ENCODE measurements at places on chromosomes 11 and 22.

- DNase-seq, result no peak
Observed at GRCh38 chr11:23653071-23653675, 792.9 kb upstream of the CCDC179 start.

- DNase-seq, result no peak
Observed at GRCh38 chr22:49738006-49738405, 89.7 kb downstream of the BRD1 start.

GRCh38 chr22:36467042-36467810, 14.2 kb downstream of the TXN2 start:
- peak; percentile 75 for DNase-seq

- no peak for DNase-seq
Observed at GRCh38 chr11:1199241-1199750, 23.6 kb upstream of the MUC5B start.

GRCh38 chr11:2428322-2428795, 16.0 kb downstream of the TRPM5 start:
- DNase-seq, result peak; percentile 44

GRCh38 chr11:13169709-13170108, 107.9 kb upstream of the BMAL1 start:
- DNase-seq, result peak; percentile 84

DNA sequence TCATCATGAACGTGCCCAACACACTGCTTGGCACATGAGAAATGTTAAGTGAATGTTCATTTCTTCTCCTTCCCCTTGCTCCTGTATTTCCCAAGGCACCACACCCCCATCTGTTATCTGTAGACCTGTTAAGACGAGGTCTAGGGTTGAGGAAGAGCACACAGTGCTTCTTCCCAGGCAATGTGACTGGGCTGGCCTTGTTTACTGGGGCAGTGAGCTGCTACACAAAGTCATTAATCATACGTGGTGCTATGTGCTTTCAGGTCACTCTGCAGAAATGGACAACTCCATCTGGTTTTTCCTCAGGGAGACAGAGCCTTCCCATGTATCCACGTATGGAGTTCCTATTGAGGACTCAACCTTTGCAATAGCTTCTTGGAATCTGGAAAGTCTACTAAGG, 118.7 kb downstream of the KCNC1 start:
- no peak for DNase-seq

DNA sequence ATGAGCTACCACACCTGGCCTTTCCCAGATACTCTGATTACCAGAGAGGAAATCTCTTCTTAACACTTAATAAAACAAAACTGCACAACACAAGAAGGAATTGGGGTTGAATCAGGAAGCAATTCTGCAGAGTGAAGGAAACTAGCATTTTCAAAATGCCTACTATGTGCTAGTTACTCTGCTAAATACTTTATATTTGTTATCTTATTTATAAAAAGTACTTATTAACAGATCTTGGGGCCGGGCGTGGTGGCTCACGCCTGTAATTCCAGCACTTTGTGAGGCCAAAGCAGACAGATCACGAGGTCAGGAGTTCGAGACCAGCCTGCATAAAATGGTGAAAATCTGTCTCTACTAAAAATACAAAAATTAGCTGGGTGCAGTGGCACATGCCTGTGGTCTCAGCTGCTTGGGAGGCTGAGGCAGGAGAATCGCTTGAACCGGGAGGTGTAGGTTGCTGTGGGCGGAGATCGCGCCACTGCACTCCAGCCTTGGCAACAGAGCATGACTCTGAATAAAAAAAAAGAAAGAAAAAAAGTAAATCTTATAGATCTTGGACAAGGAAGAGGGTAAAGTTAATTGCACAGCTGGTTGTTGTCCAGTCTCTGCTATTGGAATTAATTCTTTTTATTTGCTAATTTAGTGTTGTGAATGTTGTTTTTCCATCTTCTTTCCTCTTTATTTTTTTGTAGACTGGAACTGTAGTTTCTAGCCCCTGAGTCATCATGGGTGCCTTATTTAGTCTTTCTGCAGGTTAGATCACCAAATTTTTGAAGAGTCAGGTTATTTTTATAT, 22.1 kb downstream of the TMEM135 start:
- DNase-seq, result no peak

DNA sequence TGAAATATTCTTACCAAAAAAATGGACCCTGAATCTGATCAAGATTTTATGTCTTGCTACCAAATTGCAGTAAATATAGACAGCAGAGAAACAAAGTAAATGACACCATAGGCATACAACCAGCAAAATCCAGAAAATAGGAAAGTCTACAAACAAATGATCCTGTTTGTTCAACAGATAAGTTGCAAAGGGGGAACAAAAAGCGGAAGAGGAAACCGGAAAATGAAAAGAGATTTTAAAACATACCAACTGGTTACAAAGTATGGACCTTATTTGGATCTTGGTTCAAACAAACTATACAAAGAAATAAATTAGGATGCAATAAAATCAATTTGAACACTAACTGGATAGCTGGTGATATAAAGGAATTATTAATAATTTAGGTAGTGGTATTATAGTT, 92.0 kb downstream of the TMPRSS5 start:
- DNase-seq, result no peak

- DNase-seq, result no peak
Observed at GRCh38 chr11:132448334-132448995, 1078.0 kb downstream of the NTM start.

DNA sequence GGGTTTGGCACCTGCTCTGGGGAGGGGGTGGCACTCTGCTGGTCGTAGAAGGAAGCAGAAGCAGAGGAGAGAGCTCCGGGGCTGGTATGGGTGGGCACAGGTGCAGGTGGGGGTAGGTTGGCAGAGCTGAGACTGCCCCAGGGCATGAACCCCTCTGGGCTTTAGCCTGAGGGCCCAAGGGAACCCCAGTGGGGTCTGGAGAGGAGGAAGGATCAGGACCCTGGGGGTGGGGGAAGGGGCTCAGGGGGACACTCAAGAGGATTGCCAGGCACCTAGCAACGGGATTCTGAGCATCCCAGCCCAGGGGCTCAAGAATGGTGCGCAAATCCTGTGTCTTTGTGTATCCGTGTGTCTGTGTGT, 6.3 kb downstream of the ALDH3B2 start:
- DNase-seq, result no peak

GRCh38 chr11:72700146-72700545, 25.9 kb upstream of the PDE2A start:
- peak; percentile 53 for DNase-seq

DNA sequence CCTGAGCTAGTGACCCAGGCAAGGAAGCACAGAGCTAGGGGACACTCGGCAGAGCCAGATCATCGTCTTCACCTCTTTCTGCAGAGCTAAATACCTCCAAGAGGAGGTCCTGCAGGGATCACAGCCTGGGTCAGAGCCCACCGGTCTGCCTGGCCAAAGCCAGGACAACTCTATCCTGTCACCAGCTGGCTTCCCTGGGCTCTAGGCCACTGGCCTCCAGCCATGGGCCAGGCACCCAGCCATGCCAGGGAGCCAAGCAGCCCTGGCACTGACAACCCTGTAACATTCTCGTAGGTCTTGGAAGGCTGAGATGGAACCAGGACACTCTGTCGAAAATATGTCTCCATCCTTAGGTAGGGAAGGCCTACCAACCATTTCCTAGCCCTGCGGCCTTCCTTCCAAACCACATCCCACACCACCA, 270.1 kb downstream of the BUD13 start:
- DNase-seq, result no peak

DNA sequence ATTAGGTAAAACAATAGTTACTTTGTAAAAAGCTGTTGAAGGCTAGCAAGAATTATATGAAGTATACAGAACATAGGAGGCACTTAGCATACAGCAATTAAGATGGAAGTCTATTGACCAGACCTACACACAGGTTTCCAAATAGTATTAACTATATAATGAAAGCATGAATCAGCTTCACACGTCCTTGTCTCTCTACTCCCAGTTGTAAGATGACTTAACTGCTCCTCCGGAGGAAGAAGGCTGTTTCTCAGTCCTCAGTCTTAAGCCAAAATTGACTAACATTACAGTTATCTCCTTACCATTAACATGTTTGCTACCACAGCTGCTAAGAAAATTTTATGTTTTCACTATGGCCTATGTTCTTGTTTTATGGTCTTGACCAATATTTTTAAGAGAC, 24.7 kb downstream of the SIK3 start:
- DNase-seq, result no peak

GRCh38 chr22:50282361-50283155, 12.4 kb upstream of the MAPK11 start:
- peak; percentile 85 for DNase-seq

DNA sequence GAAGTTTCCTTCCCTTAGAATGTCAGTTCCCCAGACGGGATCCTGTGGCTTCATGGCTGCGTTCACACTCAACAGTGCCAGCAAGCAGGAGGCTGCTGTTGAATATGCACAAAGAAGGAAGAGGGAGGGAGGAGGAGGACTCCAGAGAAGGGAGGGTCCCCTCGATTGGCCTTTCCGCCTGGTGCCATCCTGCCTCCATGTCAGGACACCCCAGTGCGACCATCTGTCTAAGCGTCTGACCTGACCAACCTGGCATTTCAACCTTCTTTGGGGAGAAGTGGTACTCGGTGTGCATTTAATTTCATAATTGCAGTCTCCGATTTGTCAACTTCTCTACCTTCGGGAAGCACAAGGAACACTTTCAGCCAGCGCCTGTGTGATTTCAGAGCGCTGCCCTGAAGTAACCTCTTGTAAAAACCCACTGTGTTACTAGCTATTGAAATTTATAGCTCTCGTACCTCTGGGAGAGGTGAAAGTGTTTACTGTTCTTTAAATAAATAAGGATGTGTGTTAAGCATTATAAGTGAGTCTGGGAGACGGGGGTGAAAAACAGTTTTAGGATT, 1491.9 kb downstream of the TBC1D22A start:
- no peak for DNase-seq

DNA sequence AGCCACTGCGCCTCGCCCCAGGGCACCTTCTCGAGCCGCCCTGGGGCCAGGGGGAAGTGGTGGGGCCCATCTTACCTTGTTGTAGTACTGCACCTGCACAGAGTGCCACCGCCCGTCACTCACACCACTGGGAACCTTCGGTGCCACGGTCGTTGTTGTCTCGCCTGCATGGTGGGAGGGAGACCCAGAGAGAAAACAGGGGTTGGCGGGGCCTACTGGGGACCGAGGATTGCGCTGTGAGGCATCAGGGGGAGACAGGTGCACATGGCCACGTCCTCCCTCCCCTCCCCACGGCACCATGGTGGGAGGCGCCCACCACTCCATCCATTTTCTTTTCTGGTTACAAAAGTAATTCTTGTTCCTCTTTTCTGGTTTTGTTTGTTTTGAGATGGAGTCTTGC, 97.8 kb downstream of the TRMU start:
- DNase-seq, result no peak

DNA sequence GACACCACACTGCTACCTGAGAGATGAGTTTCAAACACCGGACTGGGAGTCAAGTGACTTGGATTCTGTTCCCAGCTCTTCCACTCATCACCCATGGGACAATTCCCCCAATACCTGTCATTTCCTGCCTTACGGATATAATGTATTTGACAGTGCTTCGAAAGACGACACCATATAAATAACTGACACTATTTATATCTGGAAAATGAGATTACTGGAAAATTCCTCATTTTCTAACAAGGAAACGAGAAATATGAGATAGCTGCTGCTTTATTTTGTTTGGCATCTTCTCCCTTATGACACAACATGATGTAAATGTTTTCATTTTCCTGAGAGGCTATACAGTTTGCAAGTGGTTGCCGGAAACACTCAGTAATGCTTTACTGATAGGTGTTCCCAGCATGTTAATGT, 8.6 kb downstream of the HSCB start:
- peak; percentile 92 for DNase-seq

DNA sequence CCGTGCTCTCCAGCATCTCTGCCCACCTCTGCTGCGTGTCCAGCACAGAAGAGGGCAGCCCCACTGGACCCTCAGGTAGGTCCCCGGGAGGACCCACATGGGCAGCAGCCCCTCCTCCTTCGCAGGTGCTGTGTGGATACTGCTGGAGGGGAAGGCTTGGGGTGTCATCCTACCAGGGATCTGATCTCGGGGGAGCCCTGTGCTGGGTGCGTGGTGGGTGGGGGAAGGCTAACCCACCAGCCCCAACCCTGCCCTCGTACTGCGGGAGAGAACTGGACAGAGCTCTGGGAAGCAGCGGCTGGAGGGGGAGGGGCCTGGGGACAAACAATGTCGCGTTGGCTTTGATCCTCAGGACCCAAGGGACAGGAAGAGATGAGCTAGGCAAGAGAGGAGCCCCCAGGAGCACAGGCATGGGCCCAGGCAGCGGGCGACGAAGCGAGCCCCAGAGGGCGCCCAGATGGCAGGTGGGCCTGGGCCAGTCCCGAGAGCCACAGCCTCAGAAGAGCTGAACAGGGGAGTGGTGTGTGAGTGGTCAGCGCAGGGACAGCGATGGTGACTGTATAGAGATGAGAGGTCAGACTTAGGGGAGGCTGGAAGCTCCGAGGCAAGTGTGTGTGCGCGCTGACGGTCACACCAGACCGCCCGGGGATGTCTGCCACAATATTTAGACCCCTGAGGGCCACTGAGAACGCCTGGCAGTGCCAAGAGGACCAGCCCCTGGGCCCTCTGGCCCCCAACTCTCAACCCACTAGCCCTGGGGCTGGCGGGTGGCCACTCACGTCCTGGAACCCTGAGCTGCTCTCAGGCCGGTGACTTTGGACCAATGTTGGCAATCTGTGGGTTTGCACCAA, 1.4 kb upstream of the PIM3 start:
- DNase-seq, result no peak

- peak; percentile 32 for DNase-seq
Observed at GRCh38 chr11:16925561-16926065, 88.6 kb downstream of the PLEKHA7 start.

DNA sequence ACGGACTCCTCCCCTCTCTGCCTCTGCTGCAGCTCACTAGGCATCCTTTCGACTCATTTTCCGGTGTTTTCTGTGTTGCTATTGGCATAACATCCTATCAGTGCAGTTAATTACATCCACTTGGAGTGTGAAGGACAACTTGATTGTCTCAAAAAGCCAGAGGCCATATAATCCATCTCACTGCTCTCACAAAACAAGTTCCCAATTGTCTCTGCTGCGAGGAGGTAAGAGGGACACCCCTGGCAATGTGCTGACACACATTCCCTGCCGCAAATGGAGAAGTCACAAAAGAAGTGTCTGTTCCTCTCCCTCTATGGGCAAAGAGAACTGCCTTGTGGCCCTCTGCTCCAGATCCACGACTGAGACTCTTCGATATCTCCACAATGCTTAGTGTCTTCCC, 618.4 kb downstream of the OPCML start:
- DNase-seq, result no peak

DNA sequence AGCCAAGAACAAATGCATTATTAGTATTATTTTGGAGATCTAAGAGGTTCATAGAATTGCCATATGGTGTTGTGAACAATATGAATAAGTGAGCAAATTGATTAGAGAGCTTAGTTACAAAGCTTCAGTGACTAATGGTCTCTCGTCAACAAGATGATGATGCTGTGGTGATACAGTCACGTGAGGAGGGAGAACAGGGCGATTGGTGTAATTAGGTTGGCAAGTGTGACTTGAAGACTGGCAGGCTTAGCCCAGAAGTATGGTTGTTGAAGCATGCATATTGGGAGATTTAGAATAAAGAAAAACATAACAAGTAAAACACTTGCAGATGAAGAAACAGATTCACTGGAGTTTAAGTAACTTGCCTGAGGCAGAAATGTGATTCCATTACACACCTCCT, 100.6 kb upstream of the SORL1-AS1 start:
- DNase-seq, result no peak

Measured in iris pigment epithelial cell (primary cell).